ENCODE measurements at places on chromosomes 4 and X. TPM values are rescaled to one million over a fixed set of nuclear protein-coding genes. Genes with fewer than 3 reads are reported as not detected.
A peak's percentile ranks its signal among the peaks of the same experiment; 100 is the strongest.

DNA sequence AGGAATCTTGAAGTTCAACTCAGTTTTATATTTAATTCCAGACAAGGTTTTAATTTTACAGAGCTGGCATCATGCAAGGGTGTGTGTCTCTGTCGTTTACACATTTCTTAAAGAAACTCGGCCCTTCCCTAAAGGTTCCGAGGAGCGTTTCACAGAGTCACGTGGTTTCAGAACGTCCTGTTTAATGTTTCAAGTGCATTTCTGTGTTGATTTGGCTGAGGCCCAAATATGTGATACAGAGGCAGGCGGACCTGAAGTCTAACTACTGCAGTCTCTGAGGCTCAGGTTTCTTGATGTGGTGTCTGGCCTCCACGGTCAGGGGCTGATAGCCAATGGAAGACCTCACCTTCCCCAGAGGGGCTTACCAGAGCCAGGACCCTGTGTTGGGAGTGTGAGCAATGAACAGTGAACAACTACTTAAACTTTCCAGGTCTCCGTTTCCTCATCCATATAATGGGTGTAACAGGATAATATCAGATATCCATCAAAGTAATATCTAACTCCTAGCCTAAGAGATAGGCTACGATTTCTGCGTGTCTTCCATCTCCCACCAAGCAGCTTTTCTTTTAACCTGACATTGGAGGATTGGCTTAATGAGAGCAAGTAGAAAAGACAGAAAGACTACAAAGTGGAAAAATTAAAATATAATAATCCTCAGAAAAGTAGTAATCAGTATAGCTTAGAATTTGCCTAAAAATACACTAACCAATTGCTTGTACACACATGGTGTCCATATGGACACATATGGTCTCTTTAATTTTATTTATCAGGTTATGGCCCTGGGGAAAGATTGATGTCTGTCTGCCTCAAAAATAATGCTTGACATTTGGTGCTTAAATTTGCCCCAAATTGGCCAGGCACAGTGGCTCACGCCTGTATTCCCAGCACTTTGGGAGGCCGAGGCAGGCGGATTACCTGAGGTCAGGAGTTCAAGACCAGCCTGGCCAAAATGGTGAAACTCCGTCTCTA is 50.0 kb upstream of the TRIM2 start:
- peaks cover 5% of the 10 kb centered on the region for H3K4me1 ChIP-seq
- peak; percentile 68 for DNase-seq
- H3K27ac ChIP-seq = no peak overlapping the region
- H3K36me3 ChIP-seq = no peaks in the 10 kb centered on the region
- peaks cover 3% of the 10 kb centered on the region for H3K27me3 ChIP-seq

- H3K4me1 ChIP-seq = no peaks in the 10 kb centered on the region
- DNase-seq = no peak
- no peak overlapping the region for H3K27ac ChIP-seq
- no peaks in the 10 kb centered on the region for H3K36me3 ChIP-seq
Observed at GRCh38 chrX:20727447-20727846, 460.7 kb upstream of the RPS6KA3 start.

- H3K27ac ChIP-seq = peak overlapping the region; percentile 77
- H3K27me3 ChIP-seq = no peaks in the 10 kb centered on the region
- DNase-seq = peak; percentile 82
- H3K36me3 ChIP-seq = no peaks in the 10 kb centered on the region
- peaks cover 10% of the 10 kb centered on the region for H3K4me1 ChIP-seq
Observed at GRCh38 chr4:185566972-185567371, 31.7 kb upstream of the PDLIM3 start.

The GLUD2 gene
- 1.6 TPM for total RNA-seq

- peak overlapping the region; percentile 54 for H3K4me3 ChIP-seq
- H3K36me3 ChIP-seq = no peaks in the 10 kb centered on the region
- 0 out of 2 replicates have a peak, but pooled peaks cover 3% of the 10 kb centered on the region for H3K4me1 ChIP-seq
- peak; percentile 5 for DNase-seq
- no peak overlapping the region for H3K27ac ChIP-seq
- no peaks in the 10 kb centered on the region for H3K27me3 ChIP-seq
Observed at GRCh38 chr4:68272380-68272779, 26.9 kb upstream of the TMPRSS11B start.

- H3K27me3 ChIP-seq = no peaks in the 10 kb centered on the region
- H3K36me3 ChIP-seq = no peaks in the 10 kb centered on the region
- H3K27ac ChIP-seq = no peak overlapping the region
- no peak overlapping the region for H3K4me3 ChIP-seq
Observed at GRCh38 chrX:114717921-114718320, 134.0 kb downstream of the HTR2C start.

DNA sequence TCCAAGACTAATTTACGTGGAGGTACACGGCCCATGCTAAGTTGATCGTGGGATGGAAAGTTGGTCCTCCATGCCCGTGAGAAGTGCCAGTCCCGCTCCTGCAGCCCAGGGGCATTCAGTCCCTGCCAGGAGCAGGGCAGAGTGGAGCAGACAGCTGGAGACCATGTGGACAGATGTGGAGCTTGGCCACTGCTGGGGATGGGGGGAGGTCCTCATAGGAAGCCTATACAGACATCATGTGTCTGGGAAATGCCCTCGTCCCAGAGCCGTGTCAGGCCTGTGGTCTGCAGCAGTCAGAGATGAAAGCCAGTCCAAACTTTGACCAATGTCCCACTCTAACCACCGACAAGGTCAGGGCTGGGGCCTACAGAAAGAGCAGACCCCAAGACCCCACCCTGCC is 118.4 kb downstream of the CPZ start:
- H3K36me3 ChIP-seq = no peaks in the 10 kb centered on the region
- H3K27me3 ChIP-seq = no peaks in the 10 kb centered on the region
- H3K4me1 ChIP-seq = no peaks in the 10 kb centered on the region
- no peak overlapping the region for H3K27ac ChIP-seq

GRCh38 chr4:2824836-2825381 is 18.7 kb upstream of the ADD1 start:
- H3K27ac ChIP-seq = no peak overlapping the region
- H3K36me3 ChIP-seq = peaks cover 80% of the 10 kb centered on the region
- H3K4me1 ChIP-seq = peaks cover under 1% of the 10 kb centered on the region
- no peak for DNase-seq

DNA sequence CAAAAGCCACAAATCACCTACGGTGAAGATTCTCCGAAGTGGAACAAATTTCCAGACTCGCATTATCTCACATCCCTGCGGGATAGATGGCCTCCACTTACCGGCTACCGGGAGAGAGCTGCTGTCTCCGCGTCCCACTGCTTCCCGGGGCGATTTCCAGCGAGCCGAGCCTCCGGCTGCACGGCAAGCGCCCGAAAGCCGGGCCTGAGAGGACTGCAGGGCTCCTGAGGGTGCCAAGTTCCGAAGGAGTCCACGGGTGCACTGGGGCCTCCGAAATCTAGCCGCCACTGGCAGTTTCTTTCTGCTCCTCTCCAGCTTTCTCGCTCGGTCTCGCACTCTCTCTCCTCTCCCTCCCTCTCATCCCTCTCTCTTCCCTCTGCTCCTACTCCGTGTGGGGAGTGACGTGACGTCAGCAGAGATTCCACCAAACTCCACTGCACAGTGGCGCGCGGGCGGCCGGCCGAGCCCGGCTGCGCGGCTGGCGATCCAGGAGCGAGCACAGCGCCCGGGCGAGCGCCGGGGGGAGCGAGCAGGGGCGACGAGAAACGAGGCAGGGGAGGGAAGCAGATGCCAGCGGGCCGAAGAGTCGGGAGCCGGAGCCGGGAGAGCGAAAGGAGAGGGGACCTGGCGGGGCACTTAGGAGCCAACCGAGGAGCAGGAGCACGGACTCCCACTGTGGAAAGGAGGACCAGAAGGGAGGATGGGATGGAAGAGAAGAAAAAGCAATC is 14.0 kb upstream of the PITX2 start:
- H3K27ac ChIP-seq = 0 out of 2 replicates have a peak overlapping the region, but pooled peaks have one; percentile 12
- peaks cover 84% of the 10 kb centered on the region for H3K27me3 ChIP-seq
- no peaks in the 10 kb centered on the region for H3K36me3 ChIP-seq
- peak; percentile 72 for DNase-seq

GRCh38 chrX:102517326-102517725 is 787 bp upstream of the TMSB15A start:
- H3K4me3 ChIP-seq = no peak overlapping the region
- H3K36me3 ChIP-seq = no peaks in the 10 kb centered on the region
- H3K4me1 ChIP-seq = no peaks in the 10 kb centered on the region

- H3K36me3 ChIP-seq = no peaks in the 10 kb centered on the region
- H3K27ac ChIP-seq = no peak overlapping the region
- H3K4me1 ChIP-seq = no peaks in the 10 kb centered on the region
- H3K4me3 ChIP-seq = no peak overlapping the region
- no peak for DNase-seq
Observed at GRCh38 chr4:95439896-95440295, 108.9 kb downstream of the UNC5C start.

The RPL10 gene
- 1,582 TPM for total RNA-seq

The ZRSR2 gene
- total RNA-seq = 4.7 TPM

DNA sequence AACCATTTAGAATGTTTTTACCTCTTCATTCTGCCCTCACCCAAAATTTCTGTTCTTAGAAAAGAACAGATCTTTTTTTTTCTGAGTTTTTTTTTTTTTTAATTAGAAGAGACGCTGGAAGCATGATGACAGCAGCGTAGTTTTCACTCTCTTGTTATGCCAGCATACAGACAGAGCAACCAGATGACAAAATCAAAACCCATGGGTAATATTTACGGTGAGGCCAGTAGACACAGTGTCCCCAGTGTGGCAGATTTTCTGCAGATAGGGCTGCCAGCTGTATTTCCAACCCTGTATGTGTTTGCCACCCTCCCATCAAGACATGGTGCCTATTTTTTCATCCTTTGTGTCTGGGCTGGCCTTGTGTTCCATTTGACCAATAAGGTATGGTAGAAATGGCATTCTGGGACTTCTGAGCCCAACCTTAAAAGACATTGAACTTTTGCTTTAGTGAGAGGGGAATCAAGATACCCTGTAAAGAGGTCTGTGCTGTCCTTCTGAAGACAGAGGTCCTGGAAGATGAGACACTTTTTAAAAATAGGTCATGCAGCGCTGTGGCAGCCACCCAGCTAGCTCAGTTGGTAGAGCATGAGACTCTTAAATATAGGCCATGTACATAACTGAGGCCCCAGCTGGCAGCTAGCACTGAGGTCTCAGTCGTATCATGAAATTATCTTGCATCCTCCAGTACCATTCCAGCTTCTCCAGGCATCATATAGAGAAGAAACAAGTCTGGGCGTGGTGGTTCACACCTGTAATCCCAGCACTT is 6.7 kb upstream of the ZNF41 start:
- no peak overlapping the region for H3K27ac ChIP-seq
- H3K4me3 ChIP-seq = no peak overlapping the region
- no peaks in the 10 kb centered on the region for H3K27me3 ChIP-seq
- no peaks in the 10 kb centered on the region for H3K36me3 ChIP-seq

DNA sequence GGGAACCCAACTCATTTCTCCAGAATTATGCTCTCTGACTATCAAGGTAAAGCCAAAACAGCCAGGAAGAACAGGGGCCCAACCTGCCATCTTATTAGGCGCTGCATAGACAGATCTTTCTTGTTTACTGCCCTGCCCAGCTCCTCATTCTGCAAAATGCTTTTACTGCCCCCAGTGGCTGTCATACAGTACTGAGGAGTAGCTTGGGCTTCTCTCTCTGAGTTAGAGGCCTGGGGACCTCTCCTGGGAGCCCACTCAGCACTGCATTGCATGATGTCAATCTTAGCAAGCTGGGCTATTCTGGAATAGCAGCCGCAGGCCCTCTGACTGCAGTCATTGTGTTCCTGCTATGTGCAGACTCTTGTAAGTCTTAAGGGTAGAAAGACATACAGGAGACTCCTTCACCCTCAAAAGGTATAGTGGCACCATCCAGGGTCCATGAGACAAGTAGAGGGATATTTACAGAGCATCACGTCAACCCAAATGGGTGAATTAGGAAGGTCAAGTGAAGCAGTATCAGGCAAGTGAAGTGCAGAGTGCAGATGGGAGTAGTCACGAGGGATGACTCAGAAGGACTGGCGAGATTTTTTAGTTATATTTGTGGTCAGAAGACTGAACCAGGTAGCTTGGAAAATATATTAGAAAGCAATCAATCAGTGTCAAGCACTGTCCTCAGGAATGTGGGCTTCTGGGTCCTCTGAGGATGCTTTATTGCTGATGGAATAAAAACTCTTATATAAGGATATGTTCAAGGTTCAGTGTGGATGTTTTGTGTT is 294.1 kb upstream of the SFRP2 start:
- no peaks in the 10 kb centered on the region for H3K27me3 ChIP-seq
- no peaks in the 10 kb centered on the region for H3K36me3 ChIP-seq
- H3K4me1 ChIP-seq = no peaks in the 10 kb centered on the region

DNA sequence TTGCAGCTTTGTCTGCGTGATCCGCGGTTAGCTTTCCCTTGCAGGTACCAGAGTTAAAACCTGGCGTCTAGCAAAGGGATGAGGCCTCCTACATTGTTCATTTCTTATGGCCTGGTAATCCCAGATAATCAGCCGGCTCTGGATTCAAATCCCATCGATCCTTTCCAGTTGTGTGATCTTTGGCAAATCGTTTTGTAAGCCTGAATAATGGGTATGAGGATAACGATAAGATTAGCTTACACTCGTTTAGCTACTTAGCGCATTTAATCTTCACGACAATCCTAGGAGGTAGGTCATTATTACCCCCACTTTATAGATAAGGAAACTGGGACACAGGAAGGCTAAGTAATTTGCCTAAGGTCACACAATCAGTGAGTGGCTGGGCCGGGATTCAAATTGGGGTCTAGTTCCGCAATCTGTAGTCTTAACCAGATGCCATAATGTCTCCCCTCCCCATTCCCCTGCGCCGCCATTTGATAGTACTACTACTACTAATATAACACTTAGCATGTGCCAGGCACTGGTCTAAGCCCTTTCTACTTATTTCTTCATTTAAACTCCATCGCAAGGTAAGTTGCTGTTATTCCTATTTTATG is 1.7 kb upstream of the UBA1 start:
- H3K27me3 ChIP-seq = no peaks in the 10 kb centered on the region
- peak overlapping the region; percentile 60 for H3K4me3 ChIP-seq
- H3K4me1 ChIP-seq = peaks cover 15% of the 10 kb centered on the region
- H3K36me3 ChIP-seq = peaks cover 10% of the 10 kb centered on the region
- no peak overlapping the region for H3K27ac ChIP-seq
- no peak for DNase-seq

The PPARGC1A gene
- total RNA-seq = under 0.01 TPM

DNA sequence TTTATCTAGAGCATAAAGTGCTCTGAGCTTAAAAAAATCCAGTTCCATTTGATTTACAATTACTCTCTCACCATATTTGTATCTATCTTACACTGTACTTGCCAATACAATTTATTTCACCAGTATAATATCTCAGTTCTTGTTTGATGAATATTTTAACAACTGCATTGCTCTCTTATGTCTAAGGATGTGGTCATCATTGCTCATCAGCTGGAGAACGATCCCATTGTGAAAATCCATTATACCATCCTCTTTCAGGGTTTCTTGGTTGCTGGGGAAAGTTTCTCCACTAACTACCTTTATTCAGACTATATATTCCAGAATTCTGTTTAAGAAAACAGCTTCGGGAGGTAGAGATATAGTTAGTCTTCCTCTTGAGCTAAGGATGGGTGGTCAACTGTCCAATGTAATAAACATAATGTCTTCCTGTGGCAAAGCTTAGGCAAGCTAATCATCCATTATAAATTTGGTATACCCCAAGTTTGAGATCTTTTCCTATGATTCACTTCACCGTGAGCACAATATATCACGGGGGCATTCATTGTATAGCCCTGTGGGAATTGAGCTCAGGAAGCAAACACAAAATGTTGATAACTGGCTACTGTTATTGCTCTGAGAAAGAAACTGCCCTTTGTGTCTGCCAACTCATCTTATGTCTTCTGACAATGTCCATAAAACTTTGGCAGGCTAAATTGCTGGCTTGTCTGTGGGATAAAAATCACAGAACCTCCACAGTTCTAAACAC is 2361.9 kb downstream of the ARAP2 start:
- DNase-seq = no peak
- H3K27ac ChIP-seq = no peak overlapping the region
- H3K4me3 ChIP-seq = no peak overlapping the region
- H3K4me1 ChIP-seq = no peaks in the 10 kb centered on the region
- no peaks in the 10 kb centered on the region for H3K27me3 ChIP-seq

The LPAR4 gene
- not detected for total RNA-seq

All from IMR-90 (cell line).